ENCODE measurements at places on chromosomes 1 and 21.

DNA sequence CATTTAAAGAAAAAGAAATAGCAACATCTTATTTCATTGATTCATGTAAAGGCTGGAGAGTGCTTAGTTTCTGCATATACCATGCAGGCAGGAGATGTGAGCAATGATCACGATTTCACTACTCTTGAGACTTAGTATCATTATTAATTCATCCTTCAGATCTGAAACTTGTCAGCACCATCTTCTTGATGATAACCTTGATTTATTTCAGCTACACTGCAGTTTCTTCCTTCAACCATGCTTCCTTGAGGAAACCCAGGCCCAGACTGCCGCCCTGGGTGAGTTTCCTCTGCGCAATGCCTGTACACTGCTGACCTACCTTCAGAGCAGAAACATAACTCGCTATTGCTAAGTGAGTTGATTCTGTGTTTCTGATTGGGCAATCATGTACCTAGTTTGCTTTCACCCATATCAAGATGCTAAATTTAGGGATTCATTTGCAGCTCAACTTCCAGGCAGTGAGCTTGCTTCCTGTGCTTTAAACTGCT, 13.5 kb upstream of the BCL10 start:
- DNase-seq, result no peak

- DNase-seq, result no peak
Observed at GRCh38 chr1:182304627-182305026, 87.0 kb downstream of the GLUL start.

DNA sequence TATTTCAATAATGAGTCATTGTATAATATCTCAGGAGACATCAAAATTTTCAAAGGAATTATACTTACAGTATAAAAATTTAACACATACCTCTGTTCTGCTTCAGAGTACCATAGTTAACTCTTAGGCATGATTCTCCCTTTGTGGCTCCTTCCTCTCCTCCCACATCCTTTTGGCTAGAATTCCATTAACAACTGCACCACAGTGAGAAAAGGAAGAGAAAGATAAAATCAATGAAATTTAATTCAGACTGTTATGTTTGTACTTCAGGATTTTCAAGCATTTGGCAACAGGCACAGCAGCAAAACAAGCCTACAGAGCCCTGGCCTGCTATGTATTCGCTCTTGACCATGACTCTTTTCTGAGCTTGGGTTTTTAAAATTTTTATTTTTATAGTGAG, 57.2 kb upstream of the SGIP1 start:
- DNase-seq, result no peak

DNA sequence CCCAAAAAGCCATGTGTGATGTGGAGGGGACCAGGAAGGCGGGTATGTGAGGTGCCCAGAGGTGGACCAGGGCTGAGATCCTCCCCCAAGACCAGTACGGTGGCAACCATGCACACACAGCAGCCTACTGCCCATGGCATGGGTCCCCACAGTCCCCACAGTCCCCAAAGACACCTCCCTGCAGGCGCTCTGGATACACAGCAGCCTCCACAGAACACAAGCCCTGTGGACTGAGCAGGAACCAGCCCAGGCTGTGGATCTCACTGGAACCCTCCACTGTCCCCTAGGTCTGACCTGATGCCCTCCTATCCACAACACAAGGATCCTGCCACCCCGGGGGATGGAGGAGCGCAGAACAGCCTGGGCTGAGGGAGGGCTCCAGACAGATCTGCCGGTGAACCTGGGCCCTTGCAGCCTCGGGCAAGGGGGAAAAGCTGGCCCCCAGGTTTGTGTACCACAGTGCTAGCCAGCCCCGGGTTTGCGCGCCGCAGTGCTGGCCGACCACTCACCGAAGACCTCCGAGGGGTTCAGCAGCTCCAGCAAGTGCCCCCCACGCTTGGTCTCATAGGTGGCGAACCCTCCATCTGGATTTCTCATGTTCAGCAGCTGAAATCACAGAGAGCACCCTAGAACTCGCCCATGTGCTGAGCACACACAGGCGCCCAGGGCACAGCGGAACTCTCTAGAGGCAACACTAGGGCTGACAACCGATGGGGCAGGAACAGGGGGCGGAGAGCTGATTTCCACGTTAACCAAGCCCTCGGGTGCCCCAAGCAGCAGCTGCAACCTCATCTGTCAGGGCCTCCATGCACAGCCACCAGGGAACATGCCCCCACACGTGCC, 22.1 kb upstream of the SPATC1L start:
- DNase-seq, result no peak

- DNase-seq, result peak; percentile 53
Observed at GRCh38 chr1:190478149-190479049, 735 bp upstream of the BRINP3 start.

GRCh38 chr1:48450505-48450904, 21.5 kb downstream of the SPATA6 start:
- no peak for DNase-seq

- no peak for DNase-seq
Observed at GRCh38 chr1:53361541-53361961, 33.7 kb upstream of the LRP8 start.

- DNase-seq, result no peak
Observed at GRCh38 chr1:15948595-15949452, 27.1 kb downstream of the ZBTB17 start.

- DNase-seq, result no peak
Observed at GRCh38 chr1:219875860-219876259, 52.5 kb downstream of the SLC30A10 start.

DNA sequence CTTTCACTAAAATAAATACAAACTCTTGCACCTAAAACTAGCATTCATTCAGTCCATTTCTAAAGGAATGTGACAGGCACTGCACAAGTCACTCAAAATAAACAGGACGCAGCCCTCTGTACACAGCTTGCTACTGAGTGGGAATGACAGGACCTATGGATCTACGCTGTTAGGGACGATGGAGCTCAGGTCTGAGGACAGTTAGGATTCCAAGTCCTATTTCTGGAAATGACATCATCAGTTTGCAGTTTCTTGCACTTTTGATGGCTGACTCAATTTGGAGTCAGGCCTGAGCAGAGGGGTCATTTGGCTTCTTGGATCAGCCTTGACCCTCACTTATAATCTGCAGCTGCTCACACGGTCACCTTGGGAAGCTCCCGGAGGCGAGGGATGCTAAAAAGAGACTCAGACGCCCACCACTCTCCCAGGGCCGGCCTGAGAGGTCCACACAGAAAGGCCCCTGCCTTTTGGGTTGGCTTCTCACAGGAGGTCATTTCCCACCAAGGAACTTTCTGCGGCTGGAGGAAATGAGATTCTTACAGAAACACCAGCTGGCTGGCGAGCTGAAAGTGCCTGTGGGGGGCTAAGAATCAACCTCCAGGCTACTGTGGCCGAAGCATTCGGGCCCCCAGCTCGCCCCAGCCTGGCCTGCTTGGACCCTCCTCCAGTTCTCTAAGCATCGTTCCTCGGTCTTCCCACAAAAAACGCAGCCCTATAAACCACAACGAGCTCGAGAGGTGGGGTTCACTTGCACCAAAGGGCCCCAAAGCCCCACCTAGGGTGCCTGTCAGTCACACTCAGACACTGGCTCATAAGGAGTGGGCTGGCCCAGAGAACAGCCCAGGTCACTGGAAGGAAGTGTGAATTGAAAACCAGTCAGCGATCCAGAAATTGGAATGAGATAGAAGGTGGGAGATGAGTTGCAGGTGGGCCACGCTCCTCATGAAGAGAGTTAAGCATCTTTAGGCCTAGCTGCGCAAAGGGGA, 8.9 kb upstream of the PDE9A start:
- no peak for DNase-seq

- peak; percentile 48 for DNase-seq
Observed at GRCh38 chr1:46188295-46189030, 9.8 kb downstream of the POMGNT1 start.

- DNase-seq, result peak; percentile 41
Observed at GRCh38 chr1:10211805-10212410, 1.5 kb downstream of the KIF1B start.

GRCh38 chr21:44803651-44804050, 2.0 kb upstream of the UBE2G2 start:
- no peak for DNase-seq
